ENCODE measurements at places on chromosomes 7 and 10.

DNA sequence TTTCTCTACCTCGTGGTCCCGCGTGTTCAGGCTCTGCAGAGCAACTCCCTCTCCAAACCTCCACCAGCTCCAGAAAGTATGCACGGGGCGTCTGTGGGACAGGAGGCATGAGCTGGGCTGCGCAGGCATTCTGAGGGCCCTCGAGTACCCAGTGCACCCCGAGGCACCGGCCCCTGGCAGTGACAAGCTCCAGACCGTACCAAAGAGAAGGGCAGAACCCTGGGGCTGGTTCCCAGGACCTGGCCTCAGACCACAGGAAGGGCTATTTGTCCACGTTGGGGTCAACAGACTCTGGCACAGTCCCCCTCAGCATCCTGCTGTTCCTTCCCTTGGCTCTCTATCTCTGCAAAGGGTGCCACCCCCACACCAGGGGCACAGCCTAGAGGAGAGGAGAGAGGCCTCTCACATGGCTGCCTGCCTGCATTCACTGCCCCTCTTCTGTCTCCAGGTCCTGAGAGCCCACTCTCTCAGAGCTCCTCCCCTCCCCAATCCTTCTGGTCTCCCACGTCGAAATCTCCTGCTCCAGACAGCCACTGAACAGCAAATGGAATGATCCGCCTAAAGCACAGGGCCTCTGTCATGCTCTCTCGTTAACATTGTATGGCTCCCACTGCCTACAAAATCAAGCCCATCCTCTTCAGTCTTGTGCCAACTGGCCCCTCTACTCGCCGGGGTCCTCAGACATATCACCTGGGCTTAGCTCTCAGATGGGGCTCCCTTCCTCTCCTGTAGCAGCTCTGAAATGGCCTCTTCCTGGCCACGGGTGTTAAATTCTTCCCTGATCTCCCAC is 96.3 kb downstream of the OAT start:
- DNase-seq: no peak

- DNase-seq: no peak
These were observed 37.9 kb upstream of the FHIP2A start for GRCh38 chr10:114783686-114784085.

DNA sequence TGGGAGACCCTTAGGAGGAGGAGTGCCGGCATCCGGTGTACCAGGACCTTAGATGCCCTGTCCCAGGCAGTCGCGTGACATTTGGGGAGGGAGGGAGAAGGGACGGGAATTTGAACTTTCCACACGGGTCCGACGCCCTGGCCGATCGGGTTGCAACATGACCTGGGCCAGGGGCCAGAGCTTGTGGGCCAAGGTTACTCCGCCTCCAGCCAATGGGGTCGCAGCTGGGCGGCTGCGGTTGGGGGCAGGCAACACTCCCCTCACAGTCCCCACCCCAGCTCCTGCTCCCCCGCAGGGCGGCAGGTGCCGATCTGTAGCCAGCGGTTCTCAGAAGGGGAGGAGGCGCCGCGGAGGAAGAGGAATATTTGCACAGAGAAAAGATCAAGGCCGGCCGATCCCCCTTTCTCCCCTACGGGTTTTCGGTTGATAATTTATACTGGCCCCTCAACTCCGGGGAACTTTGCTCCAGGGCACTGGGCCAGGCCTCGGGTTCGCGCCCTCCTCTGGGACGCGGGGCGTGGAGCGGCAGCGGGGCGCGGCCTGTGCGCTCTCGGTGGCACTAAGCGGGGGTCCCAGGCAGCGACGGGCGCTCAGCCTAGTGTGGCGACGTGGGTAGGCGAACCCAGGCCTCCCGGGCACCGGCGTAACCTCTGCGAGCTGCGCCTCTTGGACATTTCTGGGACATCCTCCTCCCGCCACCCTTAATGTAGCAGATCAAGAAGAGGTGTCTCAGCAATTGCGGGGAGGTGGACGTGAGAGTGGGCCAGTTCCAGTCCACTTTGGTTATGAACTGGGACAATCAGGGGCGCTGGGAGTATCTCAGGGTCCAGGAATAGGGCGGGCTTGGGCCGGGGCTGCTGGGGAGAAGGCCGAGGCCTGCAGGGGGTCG is 1.2 kb downstream of the MLXIPL start:
- no peak for DNase-seq

DNA sequence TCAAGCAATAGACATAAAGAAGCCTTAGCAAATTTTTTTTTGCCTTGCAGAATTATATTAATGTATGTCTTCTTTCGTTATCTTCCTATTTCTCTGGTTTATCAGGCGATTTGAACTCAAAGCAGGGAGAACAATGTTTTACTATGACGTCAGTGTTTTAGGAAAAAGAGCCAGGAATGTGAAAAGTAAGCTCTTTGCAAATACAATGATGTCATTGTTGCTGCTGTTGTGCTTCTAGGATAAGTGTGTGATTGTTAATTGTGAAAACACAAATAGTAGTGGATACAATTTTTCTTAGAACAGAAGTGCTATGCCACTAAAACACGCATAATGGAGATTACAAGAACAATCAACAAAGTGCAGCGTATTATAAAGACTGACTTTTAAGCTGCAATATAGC is 9.5 kb upstream of the AUTS2 start:
- no peak for DNase-seq

DNA sequence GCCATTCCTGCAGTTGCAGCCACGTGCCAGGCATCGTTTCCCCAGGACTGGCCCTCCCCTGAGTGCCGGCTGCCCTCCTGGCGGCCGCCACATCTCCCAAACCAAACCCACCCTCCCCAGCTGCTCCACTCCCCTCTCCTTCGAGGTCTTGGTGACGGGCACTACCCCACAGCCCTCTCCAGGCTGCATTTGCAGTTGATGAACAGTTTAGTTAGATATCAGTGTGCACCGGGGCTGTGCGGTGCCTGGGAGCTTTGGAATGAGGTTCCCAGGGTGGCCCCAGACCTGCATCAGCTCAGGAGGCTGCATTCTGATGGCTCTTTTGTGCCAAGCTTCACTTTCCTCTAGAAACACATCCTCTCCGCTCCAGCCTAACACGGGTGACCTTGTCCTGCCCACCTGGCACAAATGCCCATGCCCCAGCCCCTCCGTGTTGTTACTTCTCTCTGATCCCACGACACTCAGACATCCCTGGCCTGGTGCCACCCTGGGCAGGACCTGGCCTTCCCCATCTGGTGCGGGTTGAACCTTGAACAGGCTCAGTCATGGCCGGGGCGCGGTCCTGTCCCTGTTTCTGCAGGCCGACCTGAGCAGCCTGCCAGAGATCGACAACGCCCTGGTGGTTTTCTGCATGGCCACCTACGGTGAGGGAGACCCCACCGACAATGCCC is 14.5 kb downstream of the TMEM120A start:
- no peak for DNase-seq

GRCh38 chr7:80133361-80134114 is 1.1 kb upstream of the GNAI1 start:
- DNase-seq: no peak

- DNase-seq: no peak
These were observed 693.9 kb downstream of the REEP3 start for GRCh38 chr10:64215088-64215487.

- DNase-seq: peak; percentile 36
These were observed at the start of gene ITIH5 for GRCh38 chr10:7666253-7667023. ITIH5 (minus strand) TSS chr10:7666966; CDS start chr10:7666892, 74 bp downstream.

- DNase-seq: no peak
These were observed 10.4 kb downstream of the PMPCB start for GRCh38 chr7:103307503-103308231.

DNA sequence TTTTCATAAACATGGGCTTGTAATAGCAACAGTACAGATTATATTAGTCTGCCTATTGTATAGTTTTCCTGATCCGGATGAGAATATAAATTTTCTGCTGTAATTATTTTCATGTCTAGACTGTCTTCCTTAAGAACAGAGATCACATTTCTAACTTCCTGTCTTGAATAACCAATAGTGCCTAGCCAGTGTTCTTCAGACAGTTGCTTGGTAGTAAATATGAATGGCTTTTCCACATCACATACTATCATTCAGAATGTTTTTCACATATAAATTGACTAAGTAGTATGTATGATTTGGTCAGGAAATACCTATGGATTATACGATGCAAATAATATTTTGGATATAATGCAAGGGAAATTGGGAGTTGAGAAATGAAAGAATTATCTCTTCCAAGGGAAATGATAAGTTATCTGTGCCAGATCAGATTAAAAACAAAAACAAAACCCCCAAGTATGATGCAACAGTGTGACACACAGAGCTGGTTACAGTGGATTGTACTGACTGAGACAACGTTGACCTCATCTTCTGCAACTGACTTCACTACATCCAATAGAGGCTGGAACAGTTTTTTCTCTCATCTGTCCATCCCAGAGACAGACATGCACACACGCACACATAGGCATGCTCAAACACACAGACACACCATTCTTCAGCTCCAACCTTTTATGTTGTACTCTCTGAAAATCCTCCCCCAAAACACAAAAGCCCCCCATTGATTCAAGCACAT is 16.4 kb downstream of the ITGA8 start:
- no peak for DNase-seq

DNA sequence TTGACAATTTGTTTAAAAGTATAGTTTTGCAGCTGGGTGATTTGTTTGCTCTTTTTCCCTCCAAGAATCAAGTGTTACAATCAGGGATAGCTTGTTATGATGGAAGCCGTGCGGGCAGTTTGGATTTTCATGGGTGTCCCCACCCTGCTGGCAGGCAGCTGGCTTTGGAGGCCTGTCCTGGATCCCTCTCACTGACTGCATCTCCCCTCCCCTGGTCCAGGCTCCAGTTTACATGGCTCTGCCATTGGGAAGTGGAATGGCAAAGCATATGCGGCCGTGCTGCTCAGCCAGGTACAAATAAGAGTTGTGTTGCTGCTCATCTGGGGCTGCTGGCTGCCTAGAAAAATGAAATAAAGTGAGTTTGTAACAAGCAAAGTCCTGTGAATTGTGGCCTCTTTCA is 76.0 kb downstream of the CXCL12 start:
- DNase-seq: no peak

DNA sequence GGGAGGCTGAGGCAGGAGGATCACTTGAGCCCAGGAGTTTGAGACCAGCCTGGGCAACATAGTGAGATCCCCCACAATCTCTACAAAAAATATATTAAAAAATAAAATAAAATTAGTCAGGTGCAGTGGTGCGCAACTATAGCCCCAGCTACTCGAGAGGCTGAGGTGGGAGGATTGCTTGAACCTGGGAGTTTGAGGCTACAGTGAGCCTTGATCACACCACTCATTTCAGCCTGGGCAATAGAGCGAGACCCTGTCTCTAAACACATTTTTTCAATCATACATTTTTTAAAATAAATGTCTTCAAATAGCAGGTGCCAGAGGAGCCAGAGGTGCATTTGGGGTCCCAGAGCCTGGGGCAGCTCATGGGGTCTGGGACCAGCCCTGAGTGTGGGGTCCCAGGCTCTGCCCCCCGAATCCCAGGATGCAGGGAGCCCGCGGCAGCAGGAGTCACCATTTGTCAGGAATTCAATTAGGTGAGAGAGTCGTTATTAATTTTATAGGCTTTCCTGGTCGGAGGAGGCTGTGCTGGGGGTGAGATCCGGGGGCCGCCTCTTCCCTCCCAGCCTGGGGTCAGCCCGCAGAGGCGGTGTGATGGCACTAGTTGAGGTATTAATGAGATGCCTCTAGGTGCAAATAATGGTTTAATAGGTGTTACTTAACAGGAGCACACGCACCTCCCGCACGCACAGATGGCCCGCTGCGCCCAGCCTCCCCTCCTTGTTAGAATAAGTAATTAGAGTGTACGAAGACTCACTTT is 78.3 kb downstream of the MICALL2 start:
- no peak for DNase-seq

GRCh38 chr10:97640868-97641811 is 669 bp downstream of the PI4K2A start:
- peak; percentile 42 for DNase-seq

DNA sequence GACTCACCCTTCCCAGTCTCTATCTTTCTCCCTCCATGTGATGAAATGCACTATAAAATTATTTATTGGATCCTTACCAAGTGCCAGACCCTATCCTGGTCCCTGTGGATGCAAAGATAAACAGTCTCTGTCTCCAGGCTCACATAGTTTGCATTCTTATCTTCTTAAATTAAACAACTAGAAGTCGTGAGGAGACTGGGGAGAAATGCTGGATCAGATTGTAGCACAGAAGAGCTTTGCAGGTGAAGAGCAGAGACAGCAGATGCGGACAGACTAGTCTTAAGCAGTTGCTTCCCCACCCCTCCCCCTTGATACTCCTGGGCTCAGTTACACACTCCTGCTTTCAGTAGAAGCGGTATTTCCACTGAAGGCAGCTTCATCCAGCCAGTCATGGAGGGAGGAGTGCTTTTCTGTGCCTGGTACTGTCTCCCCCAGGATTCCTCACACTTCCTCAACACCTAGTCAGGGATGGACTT is 20.8 kb upstream of the CDK1 start:
- no peak for DNase-seq

DNA sequence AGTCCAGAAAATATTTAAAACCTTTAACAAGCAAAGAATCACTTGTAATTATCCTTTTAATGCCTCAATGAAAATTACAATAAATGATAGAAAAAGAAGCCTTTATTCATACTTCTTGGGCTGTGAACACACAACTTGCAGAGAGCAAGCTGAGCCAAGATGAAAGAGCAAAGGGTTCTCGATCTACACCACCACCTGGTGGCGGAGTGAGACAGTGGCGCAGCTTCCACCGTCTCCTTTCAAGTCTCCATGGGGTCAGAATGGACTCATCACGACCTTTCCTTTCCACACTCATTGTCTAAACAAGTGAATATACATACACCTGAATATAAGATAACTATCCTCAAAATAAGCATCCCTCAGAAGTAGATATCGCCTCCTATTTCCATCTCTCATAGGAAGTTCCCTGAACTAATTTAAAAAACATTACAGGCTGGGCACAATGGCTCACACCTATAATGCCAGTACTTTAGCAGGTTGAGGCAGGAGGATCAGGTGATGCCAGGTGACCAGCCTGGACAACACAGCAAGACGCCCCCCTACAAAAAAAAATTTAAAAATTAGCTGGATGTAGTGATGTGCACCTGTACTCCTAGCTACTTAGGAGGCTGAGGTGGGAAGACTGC is 40.7 kb downstream of the ATE1 start:
- peak; percentile 59 for DNase-seq

Measured in activated T-cell treated with anti-CD3 and anti-CD28 coated beads, Interleukin-2, amount 50 U/mL, for 24 hours (primary cell).